ENCODE measurements at places on chromosomes 12 and 14.
A peak's percentile ranks its signal among the peaks of the same experiment; 100 is the strongest.

- peak; percentile 6 for DNase-seq
These were observed 1.6 kb downstream of the LTB4R start for GRCh38 chr14:24312736-24313507.

- DNase-seq = no peak
These were observed 24.7 kb upstream of the RAP1B start for GRCh38 chr12:68585966-68586365.

- peak; percentile 53 for DNase-seq
These were observed 119.7 kb upstream of the HIF1A start for GRCh38 chr14:61575551-61576150.

DNA sequence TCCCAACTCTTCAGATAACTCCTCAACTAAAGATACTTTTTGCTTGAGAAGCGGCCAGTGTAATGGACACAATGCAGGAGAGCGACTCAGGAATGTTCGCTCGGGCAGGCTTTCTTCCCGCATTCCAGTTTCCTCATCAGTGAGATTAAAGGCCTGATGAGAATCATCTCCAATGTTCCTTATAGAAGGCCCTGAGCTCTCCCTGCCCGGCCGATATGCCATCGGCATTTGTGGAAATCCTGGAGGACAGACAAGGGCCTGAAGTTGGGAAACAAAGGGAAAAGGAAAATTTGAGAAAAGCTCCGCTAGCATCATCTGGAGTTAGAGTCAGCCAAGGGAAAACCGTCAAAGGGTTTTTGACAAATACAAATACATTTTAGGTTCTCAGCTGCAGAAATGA is 38.0 kb upstream of the FOXN3 start:
- DNase-seq = no peak

DNA sequence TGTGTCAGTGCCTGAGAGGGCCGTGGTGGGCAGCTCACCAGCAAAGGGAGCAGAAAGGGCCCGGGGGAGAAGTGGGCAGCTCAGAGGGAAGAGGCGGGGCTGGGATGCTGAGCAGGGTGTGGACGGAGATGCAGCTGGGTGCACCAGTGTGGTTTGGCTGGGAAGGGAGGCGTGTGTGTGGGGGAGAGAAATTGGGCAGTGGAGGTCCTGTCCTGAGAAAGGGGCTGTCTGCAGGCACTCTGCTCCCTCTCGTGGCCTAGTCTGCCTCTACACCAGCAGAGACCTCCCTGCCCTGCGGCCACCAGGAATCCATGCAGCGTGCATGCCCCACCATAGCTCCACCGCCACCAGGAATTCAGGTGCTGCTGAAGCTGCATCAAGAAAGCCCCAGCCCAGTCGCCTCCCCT is 6.4 kb downstream of the TMEM121 start:
- no peak for DNase-seq

- DNase-seq = peak; percentile 29
These were observed 496.4 kb downstream of the FOXG1 start for GRCh38 chr14:29262979-29263378.

DNA sequence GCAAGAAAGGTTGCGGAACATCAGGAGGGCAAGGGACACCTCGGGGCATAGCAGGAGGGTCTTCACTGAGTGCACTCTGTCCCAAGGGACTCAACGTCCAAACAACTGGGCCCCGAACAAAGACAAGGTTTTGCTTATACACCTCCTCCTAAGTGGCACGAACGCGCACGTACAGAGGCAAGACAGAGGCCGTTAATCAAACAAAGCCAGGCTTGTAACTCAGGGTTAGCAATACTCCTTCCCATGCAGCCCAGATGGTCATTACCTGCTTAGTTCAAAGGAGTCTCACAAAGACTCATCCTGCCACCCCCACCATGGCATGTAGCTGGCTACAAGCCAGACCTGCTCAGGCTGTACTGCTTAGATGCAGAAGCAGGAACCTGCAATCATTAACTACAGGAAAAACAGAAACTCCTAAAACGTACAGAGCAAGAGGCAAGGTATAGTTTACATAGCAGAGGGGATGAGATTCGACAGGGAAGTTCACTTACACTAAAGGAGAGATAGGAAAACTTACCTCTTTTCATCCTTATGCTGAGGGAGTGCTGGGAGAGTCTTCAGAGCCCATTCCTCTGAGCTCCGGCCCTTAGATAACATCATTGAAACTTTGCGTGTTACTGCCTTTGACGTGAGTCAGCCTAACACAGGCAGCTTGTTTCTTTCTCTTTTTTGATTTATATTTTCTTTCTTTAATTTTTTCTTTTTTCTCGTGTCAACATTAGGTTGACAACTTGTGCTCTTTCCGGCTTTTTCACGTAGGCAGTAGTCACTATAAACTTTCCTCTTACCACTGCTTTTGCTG is 1319.1 kb downstream of the TMEM121 start:
- peak; percentile 63 for DNase-seq

GRCh38 chr12:16530268-16530850 is 75.6 kb downstream of the LMO3 start:
- no peak for DNase-seq

GRCh38 chr14:58815794-58816193 is 178.0 kb downstream of the DACT1 start:
- no peak for DNase-seq

DNA sequence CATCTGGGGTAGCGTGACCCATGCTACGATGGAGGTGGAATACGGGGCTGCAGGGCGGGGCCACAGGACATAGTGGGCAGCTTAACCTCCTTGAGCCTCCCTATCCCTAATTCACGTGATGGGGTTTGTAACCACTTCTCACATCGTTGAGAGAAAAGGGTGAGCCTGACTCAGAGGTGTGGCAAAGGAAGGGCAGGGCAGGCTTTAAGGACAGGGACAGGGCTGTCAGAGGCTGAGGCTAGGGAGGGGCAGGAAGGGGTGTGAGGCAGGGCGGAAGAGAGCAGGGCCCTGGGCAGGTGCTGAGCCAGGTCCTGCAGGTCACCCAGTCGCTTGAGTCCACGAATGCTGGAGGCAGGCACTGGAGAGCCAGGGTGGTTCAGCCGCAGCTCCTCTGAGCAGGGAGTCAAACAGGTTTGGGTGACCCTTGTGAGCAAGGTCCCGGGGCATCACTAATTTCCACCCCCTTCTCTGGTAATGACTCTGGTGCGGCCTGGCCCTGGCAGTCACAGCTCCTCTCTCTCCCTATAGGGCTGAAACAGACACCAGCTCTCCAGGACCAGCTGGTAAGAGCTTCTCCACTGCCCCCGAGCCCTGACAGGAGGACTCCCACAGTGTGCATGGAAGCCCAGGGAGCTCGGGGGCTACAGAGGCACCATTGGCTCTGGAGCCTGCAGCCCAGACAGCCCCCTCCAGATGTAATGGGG is 7.5 kb upstream of the AQP2 start:
- DNase-seq = no peak
